ENCODE measurements at places on chromosomes 3 and 15.

DNA sequence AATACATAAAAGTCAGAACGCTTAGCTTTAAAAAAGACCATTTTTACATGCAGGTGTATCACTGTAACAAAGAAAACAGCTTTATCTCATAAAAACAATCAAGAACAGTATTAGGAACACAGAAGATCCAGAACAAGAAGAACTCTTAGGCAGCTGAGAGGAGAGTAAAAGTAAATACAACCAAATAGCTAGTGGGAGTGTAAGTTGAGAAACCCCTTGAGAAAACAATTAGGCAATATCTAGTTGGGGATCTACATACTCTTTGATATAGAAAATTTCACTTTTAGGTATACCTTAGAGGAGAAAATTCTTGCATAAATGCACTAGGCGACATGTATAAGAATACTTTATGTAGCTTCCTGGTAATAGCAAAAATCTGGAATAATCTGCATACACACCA, 7.5 kb downstream of the TMF1 start:
- no peak for DNase-seq

GRCh38 chr15:39211108-39211979, 369.5 kb upstream of the THBS1 start:
- DNase-seq = no peak

DNA sequence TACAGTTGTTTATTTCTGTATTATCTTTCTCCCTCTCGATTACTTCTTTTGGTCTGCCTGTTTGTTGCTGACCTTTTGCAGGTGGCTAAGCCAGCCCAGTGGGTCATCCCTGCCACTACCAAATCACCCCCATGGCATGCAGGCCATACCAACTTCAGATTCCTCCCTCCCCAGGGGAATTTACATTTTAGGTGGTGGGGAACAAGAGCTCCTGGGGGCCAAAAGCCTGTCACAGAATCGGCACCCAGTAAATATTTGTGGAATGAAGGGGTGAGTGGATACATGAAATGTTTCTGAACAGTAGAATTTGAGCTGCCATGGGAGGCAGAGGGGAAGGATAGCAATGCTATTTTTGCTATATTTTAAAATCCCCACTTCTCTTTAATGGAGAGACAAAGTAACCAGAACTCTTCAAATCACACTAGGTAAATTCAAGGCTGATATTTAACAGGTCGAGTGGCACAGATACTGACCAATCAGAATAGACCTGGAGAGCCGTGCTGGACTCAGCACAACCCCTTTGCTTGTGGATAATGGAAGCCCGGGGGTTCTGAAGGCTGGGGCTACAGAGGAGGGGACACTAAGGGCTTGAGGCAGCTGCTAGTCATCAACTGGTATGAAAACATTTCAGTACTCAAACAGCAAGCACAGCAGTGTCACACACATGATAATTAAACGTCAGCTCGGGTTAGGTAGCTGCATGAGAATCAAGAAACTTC, 54.3 kb upstream of the SMAD3 start:
- DNase-seq = no peak

DNA sequence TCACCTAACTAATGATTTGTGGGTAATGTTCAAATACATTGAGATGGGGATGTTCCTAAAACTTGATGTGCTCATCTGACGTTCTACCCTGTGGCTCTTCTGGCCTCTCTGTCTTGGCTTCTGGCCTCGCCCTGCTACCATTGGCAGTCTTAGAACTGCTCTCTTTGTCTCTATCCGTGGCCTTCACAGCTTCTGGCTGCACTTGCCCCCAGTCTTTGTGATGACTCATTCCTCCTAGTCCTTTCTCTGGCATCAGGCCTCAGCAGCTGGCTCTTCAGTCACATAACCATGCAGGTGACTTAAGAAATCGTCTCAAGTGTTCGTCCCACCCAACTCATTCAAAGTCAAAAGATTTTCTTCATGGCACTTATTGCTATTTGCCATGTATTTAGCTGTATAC, 188.1 kb downstream of the BBX start:
- DNase-seq = no peak

- DNase-seq = no peak
These were observed 9.7 kb downstream of the STOML1 start for GRCh38 chr15:73982222-73982962.

GRCh38 chr3:187767266-187768012, 22.2 kb upstream of the BCL6 start:
- no peak for DNase-seq

- DNase-seq = no peak
These were observed 29.0 kb upstream of the ZNF710 start for GRCh38 chr15:89972085-89972484.

GRCh38 chr3:45218578-45219390, 7.3 kb downstream of the TMEM158 start:
- DNase-seq = no peak

- no peak for DNase-seq
These were observed 119.6 kb downstream of the ARNT2 start for GRCh38 chr15:80523746-80524145.

DNA sequence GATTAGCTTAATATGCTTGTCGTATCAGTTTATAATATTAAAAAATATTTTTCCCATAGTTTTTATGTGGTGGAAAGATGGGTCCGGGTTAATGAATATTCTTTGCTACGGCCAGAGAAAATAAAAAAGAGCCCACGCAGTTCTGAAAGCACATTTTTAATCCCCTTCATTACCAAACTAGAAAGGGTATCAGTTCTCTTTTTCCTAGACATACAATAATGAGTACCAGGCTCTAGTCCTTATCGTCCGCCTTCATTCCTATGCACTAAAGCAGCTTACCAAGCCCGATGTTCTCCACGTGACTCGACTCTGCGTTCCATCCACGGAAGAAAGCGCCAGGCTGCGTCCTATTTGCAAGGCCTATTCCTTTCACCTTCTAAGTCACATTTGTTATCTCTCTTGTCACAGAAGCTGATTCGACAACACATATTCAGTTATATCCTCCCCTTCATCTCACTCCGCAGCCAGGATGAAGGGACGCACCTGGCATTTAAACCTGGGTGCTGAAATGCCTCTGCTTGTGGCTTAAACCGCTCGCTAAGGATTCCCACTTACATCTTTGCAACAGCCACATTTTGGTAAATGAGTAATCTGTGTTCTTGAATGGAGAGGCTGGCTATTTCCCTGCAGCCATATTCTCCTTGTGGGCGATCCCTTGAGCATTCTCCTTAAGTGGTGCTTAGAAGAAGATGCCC, 257.0 kb downstream of the CD47 start:
- DNase-seq = no peak

- DNase-seq = no peak
These were observed 18.7 kb upstream of the PTPN9 start for GRCh38 chr15:75597667-75598341.

- DNase-seq = no peak
These were observed 81.7 kb downstream of the SMAD6 start for GRCh38 chr15:66783725-66784124.

- DNase-seq = no peak
These were observed 307.6 kb downstream of the RYR3 start for GRCh38 chr15:33618350-33618749.

DNA sequence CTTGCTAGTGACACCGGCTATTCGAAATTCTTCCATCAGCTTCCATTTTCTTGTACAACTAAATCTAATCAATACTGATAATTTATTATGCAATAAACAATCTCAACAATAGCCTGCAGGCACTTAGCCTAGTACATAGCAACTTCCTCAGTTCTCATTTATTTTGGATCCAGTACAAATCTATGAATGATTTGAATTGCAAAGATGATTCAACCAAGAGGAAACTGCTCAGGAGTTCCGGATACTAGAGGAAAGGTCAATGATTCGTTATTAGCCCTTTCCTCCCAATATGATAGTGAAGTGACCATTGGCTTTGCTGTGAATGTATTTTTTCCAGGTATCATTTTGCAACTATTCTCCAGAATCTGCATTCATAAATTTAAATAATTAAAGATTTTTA, 827.0 kb downstream of the CADM2 start:
- DNase-seq = no peak

- no peak for DNase-seq
These were observed 60.6 kb upstream of the PLCL2 start for GRCh38 chr3:16824081-16824696.

DNA sequence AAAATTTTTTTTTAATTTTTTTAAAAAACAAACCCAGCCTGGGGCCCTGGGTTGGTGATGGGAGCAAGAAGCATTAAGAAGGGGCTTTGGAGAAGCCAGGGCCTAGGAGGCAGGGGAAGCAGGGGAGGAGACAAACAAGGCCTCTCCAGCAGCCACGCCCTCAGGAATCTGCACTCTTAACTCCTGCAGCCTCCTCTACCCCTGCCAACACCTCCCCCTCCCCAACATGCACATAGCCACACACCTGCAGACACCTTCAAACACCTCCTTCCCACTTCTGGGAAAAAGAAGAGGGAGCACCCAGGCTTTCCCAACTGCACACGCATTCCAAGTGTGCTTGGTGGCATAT, 2.7 kb upstream of the DCAF1 start:
- DNase-seq = no peak

GRCh38 chr15:62509395-62509958, 344.4 kb upstream of the C2CD4B start:
- no peak for DNase-seq

- DNase-seq = no peak
These were observed 4.0 kb upstream of the NR2F2 start for GRCh38 chr15:96326328-96327154.

DNA sequence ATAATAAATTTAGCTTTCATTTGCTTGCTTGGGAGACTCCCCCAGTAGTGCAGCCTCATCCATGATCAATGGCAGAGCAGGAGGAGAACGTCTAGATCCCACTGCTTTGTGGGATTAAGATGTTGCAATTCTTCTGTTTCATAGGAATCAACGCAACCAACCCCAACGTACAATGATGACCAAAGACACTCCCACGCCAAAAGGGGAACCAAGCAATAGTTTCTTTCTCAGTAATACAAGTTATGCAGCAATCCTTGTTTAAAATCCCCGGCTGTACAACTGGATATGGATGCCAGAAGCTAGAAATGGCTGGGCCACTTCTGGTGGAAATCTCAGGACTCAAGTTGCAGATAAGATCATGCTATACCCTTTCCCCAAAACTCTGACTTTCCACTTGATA, 411.2 kb downstream of the VPS13C start:
- DNase-seq = no peak

- no peak for DNase-seq
These were observed 97.8 kb upstream of the HERC1 start for GRCh38 chr15:63931556-63931955.

- DNase-seq = no peak
These were observed 49.9 kb downstream of the BTD start for GRCh38 chr3:15651396-15651795.

- no peak for DNase-seq
These were observed 53.0 kb upstream of the GSK3B start for GRCh38 chr3:120147072-120147871.

DNA sequence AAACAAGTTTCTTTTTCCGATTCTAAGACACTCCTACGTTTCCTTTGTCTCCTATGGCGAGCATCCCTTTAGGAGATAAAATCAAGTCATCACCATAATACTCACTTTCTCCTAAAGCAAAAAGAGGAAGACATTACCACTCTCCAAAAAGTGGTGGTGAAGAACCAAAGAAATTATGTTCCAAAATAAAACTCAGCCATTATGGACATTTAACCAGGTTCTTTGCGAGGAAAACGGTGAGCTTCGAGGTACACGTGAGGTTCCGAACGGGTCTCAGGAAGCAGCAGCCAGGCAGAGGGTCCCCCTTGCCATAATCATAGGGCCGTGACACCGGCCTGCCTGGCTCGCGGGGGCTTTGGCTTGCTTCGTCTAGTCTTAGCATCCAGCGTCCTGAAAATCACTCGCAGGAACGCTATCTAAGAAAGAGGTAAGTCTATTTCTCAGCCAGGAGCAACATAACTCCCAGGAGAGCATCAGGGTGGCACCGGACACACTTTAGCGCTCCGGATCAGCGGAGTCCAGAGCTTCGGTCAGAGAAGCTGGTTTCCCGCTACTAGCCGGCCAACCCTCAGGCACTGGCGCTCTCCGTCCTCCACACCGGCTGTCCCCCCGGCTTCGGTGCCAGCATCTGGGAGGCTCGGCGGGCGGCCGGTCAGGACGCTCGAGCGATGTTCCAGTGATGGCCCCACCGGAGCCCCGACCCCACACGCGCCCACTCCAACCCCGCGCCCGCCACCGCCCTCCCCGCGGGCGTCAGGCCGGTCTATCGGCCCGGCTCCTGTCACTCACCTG, 581 bp downstream of the IP6K1 start:
- no peak for DNase-seq

DNA sequence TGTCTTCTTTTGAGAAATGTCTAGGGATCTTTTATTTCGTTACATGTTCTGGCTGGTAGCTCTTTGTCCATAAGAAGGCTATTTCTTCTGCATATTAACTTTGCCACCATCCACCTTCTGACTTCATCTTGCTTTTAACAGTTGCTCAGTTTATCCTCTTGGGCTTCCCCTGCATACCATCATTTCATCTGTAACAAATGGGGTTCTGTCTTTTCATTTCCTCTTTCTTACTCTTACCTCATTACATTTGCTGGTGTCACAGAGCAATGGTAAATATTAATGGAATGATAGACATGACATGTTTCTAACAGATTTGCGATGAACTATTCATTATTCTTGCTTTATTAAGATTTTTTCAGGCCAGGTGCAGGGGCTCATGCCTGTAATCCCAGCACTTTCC, 62.4 kb downstream of the GASK1A start:
- DNase-seq = no peak

DNA sequence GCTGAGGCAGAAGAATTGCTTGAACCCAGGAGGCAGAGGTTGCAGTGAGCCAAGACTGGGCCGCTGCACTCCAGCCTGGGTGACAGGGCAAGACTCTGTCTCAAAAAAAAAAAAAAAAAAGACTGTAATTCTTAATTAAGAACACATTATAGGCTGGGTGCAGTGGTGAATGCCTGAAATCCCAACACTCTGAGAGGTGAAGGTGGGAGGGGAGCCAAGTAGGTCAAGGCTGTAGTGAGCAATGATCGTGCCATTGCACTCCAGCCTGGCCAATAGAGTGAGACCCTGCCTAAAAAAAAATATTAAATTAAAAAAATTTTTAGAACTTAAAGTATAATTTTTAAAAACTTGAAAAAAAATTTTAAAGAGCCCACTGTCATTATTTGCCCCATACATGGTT, 13.4 kb upstream of the ARPIN start:
- DNase-seq = no peak

GRCh38 chr3:111993038-111993437, 5.7 kb upstream of the TAGLN3 start:
- DNase-seq = no peak
